ENCODE measurements at places on chromosomes 3 and 15.

DNA sequence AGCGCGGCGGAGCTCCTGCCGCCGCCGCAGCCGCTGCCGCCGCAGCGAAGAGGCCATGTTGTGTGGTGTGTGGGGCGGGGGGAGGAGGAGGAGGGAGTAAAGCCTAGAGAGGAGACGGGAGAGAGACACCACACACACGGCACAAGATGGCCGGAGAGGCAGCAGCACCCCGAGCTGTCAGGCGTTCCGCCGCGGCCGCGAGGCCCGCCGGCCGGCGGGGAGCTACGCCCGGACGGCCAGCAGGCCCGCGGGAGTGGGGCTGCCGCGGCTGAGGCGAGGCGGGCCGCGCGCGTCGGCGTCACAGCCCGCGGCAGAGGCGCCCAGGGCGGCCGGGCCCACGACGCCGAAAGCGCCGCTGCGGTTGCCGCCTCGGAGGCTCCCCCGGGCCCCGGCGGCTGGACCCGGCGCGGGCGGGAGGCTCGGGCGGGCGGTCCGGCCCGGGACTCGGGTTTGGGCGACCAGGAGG is 17.4 kb upstream of the CHD2 start:
- DNase-seq, result no peak

DNA sequence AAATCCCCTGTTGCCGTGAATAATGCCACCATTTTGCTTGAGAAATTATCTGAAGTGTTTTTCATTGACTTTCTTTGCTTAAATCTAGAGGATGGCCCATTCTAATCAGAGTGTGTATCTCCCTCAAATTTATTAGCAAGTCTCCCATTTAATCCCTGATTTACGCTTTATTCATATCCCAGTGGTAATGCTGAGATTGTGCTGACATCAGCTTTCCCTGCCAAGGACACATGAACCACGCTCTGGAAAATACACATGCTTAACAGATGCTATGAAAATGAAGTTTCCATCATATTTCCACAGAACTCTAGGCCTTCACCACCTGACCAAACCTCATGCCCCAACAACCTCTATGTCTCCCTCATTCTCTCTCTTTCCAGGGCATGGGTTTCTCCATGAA is 545.4 kb downstream of the TUSC7 start:
- no peak for DNase-seq

- no peak for DNase-seq
Observed at GRCh38 chr3:14118400-14119381, 6.0 kb downstream of the CHCHD4 start.

DNA sequence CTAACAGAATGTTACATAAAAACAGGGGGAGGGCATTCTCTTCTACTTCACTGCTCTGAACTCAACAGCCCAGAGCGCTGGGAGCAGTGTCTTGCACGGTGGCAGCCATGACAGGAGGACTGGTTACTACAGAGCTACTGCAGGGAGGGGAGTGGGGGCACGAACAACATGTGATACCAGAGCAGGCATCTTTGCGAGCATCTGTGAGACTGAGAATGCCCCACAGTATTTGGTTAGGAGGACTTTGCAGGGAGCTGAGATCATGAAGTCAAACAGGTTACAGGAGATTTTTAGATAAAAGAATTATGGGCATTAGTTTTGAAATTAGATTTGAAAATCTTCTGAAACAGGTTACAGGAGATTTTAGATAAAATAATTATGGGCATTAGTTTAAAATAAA is 58.8 kb upstream of the GOLGA8B start:
- no peak for DNase-seq

- DNase-seq, result no peak
Observed at GRCh38 chr3:114623420-114624046, 329.7 kb downstream of the TIGIT start.

- no peak for DNase-seq
Observed at GRCh38 chr15:64950888-64951287, 38.8 kb downstream of the SPG21 start.

Measured in NCI-H2171 (cell line).